Hair follicle dermal papilla cell (primary cell): ENCODE measurements at places on chromosomes 3 and 15. TPM values are rescaled to one million over a fixed set of nuclear protein-coding genes. Genes with fewer than 3 reads are reported as not detected.

The FRMD5 gene
- total RNA-seq, result 0.16 and 1.3 TPM in 2 replicates

The SPESP1 gene
- 2.6 and 5.0 TPM in 2 replicates for total RNA-seq

The ILDR1 gene
- not detected in 2 replicates for total RNA-seq

The GADL1 gene
- total RNA-seq, result not detected in 2 replicates

The TPRG1 gene
- total RNA-seq, result 0.97 and 1.8 TPM in 2 replicates

The LACTB gene
- 17.2 and 22.1 TPM in 2 replicates for total RNA-seq

The PP2D1 gene
- not detected in 2 replicates for total RNA-seq
